ENCODE measurements at places on chromosomes 6 and 20.
A peak's percentile ranks its signal among the peaks of the same experiment; 100 is the strongest.

DNA sequence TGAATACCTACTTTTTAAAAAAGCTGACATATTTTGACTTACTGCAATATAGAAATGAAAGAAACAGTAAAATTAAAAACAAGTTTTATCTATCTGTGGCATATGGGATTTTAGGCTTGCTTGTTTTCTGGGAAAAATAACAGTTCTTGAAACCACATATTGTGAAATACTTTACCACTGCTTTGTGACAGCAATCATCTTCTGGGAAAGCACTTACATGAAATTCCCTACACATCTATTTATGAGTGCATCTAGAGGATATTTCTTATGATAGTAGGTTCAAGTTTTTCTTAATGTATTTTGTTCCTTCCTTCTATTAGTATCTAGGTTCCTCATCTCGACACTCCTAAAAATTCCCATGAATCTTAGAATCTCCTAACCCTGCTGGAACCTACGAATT lies 75.2 kb downstream of the STXBP5 start:
- DNase-seq, result no peak

DNA sequence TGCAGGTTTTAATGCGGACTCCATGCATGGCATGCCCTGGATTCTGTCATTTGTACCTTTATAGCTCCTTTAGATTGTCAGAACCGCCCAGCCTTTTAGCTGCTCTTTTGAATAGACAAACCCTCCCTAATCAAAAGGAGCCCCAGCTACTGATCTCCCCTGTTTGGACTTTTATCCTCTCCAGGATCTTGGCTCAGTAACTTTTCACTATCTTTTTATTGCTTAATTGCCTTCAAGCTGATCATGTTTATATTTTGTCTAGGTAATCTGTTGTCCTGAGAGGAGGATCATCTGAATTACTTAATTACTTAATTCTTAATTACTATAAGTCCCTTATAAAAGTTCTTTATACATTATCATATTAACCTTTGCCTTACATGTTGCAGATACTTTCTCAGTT lies 93.2 kb downstream of the HIVEP1 start:
- no peak for DNase-seq

DNA sequence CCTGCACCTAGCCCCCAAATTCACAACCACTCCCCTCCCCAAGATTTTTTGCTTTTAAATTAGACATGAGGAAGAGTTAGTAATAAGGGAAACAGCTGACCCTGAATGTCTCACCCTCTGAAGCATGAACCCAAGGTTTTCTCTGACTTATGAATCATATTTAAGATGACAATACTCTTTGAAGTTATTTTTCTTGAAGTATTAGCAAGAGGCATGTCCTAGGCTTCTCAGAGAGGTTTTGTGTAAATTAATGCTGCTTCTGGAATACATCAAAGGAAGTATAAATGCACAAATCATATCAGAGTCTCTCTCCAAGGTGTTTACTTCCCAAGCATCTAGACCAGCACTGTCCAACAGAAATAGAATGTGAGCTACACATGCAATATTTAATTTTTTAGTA lies 408.1 kb upstream of the MARCKS start:
- DNase-seq, result no peak

GRCh38 chr6:147676495-147677199 lies 168.2 kb downstream of the SAMD5 start:
- DNase-seq, result no peak

DNA sequence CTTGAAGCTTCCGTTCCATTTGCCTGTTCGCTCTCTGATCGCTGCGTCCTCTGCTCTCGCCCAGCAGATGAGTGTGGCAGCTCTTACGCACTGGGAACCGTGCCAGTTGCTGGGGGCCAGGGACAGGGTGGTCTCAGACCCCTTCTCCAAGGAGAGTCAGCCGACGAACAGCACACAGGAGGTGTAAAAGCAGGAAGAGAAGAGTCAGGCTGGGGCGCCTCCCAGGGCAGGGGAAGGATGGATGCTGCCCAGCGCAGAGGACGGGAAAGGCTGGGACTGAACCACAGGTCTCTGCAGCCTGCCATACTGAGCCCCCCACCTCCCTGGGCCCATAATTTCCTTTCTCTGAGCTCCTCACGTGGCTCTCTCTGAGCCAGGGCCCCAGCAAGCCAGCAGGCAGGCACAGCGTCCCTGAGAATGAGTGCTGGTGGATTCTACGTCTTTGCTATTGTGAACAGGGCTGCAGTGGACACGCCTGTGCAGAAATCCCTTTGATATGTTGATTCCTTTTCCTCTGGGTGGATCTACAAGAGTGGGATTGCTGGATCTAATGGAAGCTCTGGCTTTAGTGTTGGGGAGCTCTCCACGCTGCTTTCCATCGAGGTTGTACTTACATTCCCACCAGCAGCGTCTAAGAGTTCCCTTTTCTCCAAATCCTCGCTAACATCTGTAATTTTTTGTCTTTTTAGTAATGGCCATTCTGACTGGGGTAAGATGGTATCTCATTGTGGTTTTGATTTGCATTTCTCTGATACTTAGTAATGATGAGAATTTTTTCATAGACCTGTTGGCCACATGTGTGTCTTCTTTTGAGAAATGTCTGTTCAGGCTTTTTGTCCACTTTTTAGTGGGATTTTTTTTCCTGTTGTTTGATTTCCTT lies 104.1 kb downstream of the PSMB1 start:
- no peak for DNase-seq

DNA sequence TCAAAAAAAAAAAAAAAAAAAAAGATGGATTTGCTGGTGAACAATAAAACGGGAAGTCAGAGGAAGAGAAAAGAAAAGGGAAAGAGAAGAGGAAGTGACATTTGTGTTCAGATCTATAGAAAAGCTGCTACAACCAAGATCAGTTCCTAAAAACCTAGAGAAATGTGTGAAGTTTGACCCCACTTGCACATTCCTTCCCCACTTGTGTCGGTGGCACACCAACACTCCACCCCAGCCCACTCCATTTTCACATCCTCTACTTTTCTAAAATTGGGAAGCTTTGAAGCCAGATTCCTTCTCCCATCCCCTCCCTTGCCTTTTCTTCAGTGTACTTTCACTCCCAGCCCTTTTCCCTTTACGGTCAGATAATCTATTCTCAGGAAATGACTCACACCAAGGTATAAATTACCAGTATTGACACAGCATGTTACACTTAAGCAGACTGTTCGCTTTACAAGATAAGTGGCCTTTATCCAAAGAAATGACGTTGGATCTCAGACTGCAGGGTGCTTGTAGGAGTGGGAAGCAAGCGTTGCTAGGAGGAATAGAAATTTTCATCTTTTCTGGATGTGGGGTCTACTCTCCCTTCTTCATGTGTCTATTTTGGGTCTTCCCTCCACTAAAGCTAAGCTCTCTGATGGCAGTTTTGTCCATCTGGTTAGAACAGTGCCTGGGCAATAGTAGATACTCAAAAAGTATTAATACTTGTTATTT lies 92.5 kb upstream of the ADGRF1 start:
- peak; percentile 35 for DNase-seq

GRCh38 chr6:81894788-81895271 lies 142.3 kb upstream of the TENT5A start:
- DNase-seq, result no peak

- no peak for DNase-seq
Measured at GRCh38 chr6:149445573-149445972, 39.2 kb downstream of the ZC3H12D start.

GRCh38 chr20:47960769-47961541 lies 175.7 kb upstream of the SULF2 start:
- DNase-seq, result no peak

DNA sequence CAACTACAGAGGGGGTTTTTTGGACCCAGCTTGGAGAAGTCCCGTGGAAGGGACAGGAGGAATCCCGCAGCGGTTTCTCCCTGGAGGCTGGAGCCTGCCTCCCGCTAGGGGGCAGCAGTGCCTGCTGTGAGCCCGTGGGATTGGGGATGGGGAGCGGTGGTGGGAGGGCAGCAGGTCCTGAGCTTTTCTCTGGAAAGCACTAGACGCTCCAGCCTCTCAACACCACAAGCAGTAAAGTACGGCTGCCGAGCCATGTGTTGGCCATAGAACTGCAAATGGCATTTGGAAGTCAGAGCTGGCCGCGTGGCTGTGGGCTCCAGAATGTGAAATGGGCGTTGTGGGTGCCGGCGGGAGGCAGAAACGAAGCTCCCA lies 47.8 kb downstream of the GMPR start:
- no peak for DNase-seq

- no peak for DNase-seq
Measured at GRCh38 chr6:79135973-79136470, 58.0 kb upstream of the PHIP start.

- DNase-seq, result no peak
Measured at GRCh38 chr20:21146215-21146614, 20.3 kb downstream of the KIZ start.

GRCh38 chr6:165864218-165864617 lies 201.2 kb upstream of the PDE10A start:
- DNase-seq, result no peak

DNA sequence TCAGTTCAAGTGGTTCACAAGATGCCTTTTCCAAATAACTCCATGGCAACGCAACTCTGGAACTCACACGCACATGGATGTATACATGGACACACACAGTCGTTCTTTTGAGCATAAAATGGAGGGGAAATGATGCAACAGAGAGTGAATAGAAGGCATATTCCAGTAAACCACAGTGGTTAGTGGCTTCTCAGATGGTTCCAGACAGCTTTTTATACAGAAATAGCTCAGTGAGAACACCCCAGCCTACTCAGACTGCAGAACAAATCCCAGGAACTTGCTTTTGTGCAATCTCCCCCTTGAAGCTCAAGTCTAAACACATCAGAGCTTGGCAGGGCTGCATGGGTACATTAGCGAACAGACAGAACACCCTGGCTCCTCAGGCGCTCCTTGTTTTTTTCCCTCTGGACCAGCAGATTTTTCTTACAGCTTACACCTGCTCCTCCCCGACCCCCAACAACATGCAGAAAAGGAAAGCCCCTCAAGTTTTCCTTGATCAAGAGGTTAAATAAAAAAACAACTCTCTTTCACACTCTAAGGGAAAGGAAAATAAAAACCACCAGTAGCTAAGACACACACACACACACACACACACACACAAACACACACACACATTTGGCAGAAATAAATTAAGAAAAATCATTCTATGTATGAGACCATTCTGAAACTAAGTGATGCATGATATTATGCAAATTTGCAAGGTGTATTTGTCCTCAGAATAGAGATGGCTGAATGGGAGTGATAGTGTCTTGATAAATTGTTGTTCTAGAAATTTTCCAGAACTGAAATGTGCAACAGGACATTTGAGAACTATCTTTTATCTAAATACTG lies 51.2 kb upstream of the RANBP9 start:
- no peak for DNase-seq

- no peak for DNase-seq
Measured at GRCh38 chr20:44336086-44336485, 757 bp upstream of the R3HDML start.

DNA sequence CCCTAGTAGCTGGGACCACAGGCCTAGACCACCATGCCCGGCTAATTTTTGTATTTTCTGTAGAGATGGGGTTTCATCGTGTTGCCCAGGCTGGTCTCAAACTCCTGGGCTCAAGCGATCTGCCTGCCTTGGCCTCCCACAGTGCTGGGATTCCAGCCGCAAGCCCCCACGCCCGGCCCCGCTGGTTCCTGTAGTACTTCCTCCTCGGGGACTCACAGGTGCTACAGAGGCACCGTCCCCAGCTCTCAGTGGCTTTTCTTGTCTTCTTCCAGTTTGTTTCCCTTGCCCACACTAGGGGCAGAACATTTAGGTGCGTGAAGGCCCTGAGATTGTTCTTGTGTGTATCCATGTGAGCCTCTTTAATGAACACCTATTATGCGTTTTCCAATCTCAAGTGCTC lies 773 bp upstream of the ZBP1 start:
- DNase-seq, result no peak

DNA sequence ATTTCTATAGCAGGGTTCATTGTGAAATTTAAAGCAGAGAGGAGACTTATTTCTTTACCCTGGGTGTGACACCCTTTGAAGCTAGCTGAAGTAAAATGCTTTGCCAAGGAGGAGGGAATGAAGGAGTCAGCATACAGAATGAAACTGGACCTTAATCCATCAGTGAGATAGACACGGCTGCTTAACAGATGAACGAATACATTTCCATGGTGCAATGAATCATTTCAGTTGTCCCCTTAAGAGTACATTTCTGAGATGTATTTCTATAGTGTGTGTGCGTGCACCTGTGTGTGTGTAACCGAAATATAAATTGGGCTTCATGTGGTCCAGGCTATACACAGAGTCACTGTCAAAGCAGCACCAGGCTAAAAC lies 73.8 kb upstream of the CD93 start:
- no peak for DNase-seq

GRCh38 chr6:37019065-37019450 lies 13.6 kb downstream of the FGD2 start:
- peak; percentile 77 for DNase-seq

Data from NCI-H1092 (cell line).